ENCODE measurements at places on chromosomes 12 and 14.

- no peak for DNase-seq
Measured at GRCh38 chr12:41274643-41275042, 86.5 kb downstream of the PDZRN4 start.

- DNase-seq, result no peak
Measured at GRCh38 chr14:68370057-68370360, 422.9 kb downstream of the ZFP36L1 start.

GRCh38 chr12:79658221-79658620 lies 32.5 kb downstream of the PAWR start:
- DNase-seq, result no peak

- DNase-seq, result no peak
Measured at GRCh38 chr12:52160200-52160599, 31.6 kb downstream of the KRT80 start.

DNA sequence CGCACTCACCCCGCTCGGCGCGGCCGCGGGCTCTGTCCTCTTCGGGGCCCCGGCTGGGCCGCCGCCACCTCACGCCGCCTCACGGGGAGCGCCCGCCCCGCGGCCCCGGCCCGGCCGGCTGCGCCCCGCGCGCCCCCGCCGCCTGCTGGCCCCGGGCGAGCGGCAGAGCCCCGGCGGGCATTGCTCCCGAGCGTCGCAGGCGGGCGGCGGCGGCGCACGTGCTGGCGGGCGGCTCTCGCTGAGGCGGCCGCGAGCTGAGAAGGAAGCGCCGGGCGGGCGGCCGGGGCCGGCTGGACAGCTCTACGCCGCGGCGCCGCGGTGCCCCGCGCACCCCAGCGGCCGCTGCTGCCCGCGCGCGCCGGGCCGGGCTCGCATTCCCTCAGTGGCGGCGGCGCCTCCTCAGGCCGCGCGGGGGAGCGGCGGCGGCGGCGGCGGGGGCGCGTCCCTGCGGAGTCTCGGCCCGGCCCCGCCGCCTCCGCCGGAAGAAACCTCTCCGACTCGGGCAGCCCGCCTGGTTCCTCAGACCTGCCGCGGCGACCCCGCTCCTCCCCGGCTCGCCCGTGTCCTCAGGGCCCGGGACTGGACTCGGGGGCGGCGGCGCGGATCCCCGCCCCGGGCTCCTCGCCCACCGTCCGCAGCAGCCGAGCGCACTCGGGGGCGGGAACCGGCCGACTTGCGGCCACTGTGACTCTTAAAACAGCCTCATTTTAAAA lies at the start of gene PITPNM2:
PITPNM2 (minus strand) TSS at position 347 of the 713 bp plus-strand sequence. CDS start 116,500 bp downstream, outside the sequence.
- DNase-seq, result no peak

DNA sequence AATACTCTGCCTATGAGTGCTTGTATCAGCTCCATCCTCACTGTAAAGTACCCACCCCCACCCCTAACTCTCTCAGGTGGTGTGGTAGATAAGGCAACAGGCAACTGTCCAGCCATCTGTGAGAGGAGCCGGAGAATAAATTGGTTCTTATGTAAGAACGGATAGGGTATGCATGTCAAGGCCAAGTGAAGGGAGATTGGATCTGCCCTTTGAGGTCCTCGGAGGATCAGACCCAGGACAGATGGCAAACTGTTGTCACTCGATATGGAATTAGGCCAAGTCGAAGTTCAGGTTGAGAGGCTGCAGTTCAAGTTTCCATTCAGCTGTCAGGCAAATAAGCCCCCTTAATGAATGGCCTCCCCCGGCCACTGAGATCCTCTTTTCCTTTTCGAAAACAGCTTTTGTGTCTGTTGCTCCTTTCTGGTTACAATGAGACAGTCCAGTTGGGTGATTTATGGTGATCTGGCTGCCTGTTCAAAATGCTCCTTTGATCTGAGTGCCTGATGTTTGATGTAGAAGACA lies 120.3 kb downstream of the VRK1 start:
- no peak for DNase-seq

DNA sequence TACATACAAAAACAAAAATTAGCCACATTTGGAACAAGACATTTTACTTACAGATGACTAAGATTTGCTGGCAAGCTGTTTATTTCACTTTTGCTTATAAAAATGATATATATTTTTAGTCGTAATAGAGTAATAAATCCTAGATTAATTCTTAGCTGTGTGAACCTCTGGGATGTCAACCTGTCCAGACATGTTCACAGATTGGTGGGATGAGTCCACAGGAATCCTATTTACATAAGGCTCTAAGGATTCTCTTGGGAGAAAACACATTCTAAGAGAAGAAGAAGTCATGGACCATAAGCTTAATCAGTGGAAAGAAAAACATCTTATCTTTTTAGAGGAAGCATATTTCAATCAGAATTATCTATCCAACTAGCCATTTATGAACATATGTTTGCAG lies 797.4 kb downstream of the C12orf50 start:
- no peak for DNase-seq

GRCh38 chr12:56987551-56988053 lies 18.7 kb downstream of the ZBTB39 start:
- DNase-seq, result peak; percentile 16

DNA sequence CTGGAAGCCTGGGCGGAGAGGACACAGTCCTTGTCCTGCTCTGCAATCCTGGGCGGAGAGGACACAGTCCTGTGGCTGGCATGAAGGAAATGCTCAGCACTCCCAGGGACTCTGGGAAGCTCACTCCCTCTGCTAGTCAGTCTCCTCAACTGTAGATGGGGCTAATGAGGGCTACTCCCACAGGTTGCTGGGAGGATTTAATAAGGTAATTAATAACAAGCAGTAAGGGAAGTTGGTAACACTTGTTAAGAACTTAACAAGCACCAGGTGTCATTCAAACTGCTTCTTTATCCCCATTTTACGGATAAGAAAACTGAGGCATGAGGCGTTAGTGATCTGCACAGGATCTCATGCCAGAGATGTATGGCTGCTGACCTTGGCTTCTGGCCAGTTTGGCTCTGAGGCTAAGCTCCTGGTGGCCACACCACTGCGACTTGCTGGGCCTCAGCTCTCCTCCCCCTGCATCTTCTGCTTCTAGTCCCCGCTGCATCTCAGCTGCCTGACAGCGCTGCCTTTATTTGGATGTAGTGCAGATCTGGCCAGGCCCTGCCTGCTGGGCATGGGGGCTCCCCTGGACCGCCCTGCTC lies 54.1 kb upstream of the BEGAIN start:
- no peak for DNase-seq

DNA sequence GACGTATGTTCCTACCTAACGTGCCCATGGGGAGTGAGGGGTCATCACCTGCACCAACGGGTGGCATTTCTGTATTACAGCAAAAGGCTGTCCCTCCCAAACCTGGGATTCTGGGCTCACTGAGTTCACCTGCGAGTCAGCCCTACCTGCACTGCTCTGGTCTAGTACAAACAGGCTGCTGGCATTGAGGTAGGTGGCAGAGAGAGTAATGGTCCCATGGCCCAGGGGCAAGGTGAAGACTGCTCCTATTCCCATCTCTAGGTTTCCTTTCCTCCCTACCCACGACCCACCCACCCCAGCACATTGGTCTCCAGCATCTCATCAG lies 421 bp downstream of the SUOX start:
- no peak for DNase-seq

DNA sequence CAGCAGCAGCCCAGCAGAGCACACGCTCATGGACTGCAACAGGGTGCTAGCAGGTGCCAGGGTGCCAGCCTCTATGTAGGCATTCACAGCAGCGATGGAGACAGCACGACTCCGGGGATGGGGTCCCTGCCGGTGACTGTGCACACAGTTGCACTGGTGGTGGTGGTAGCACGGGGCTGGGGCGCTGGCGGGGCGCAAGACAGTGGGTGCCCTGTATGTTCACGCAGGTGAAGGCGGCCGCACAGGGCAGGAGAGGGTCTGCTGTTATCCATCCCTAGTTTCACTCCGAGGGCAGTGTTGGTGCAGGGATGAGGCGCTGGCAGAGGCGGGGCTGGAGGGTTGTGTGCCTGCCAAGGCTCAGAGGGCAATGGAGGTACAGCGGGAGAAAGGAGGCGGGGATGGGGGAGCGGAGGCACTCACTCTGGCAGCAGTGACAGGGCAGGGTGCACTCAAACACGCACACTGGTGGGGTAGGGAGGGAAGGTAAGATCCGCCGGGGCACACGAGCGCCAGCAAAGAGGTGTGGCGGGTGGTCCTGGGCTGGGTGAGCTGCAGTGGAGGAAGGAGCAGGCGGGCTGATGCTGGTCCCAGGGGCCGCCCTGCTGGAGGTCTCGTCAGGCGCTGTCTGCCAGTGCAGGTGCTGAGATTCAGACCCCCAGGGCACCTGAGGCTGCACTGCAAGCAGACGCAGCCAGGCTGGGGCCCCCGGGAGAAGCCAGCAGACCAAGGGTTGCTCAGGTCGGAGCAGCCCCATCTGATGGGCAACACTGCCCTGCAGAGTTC lies 76.7 kb downstream of the GALC start:
- DNase-seq, result no peak

GRCh38 chr14:38412654-38413053 lies 156.8 kb upstream of the CLEC14A start:
- DNase-seq, result no peak

GRCh38 chr12:120316798-120317223 lies 10.8 kb downstream of the PLA2G1B start:
- no peak for DNase-seq

DNA sequence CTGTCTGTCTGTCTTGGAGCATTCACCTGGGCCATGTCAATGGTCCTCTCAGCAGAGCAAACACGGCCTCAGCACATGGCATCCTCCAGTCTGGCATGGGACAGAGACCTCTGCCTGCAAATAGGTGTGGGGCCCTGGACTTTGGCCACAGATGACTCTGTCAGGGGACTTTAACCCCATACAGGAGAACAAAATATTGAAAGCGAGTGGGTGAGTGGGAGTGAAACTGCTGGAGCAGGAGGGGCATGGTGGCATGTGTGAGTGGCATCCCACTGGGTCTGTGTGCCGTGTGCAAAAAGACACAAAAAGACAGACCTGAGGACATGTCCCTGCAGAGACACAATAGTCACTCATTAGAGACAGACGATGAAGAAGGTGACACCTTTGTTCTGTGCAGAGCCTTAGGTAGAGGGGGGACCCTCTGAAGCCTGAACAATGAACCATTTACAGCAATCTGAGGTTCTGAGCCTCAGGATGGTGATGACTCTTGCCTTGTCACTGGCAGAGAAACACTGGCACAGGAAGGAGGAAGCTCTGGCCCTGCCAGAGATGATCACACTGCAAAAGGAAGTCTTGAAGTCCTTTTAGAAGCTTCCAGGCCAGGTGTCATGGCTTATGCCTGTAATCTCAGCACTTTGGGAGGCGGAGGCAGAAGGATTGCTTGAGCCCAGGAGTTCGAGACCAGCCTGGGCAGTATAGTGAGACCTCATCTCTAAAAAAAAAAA lies 7.5 kb downstream of the LAG3 start:
- no peak for DNase-seq

- no peak for DNase-seq
Measured at GRCh38 chr14:72962829-72963312, 36.6 kb downstream of the DCAF4 start.

GRCh38 chr12:77648716-77649115 lies 182.0 kb upstream of the NAV3 start:
- no peak for DNase-seq

DNA sequence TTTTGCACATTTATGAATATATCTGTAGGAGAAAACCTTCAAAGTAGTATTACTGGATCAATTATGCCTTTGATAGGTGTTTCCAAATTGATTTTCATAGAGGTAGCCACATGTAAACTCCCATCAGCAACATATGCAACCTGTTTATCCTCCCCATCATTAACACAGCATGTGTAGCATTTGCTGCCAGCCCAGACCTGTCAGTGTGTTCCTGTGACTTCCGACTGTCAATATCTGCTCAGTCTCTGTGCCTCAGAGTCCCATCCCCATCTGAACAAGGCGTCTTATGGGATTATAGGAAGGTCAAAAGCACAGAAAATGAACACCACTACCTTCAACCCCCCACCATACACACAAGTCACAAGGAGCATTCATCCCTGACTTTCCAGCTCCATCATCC lies 9.5 kb upstream of the CAPRIN2 start:
- peak; percentile 80 for DNase-seq

DNA sequence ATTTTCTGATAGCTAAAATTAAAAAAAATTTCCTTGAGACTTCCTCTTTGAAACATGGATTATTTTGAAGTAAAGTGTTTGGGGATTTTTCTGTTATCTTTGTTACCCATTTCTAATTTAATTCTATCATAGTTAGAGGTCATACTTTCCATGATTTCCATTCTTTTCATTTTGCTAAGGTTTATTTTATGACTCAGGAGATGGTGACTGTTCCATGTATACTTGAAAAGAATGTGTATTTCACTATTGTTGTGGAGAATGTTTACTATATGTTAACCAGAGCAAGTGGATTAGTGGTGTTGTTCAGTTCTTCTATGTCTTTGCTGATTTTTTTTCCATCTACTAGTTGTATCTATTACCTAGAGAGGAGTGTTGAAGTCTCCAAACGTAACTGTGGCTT lies 250.5 kb upstream of the PELI2 start:
- no peak for DNase-seq

- DNase-seq, result no peak
Measured at GRCh38 chr12:130818272-130818634, 20.8 kb downstream of the STX2 start.

DNA sequence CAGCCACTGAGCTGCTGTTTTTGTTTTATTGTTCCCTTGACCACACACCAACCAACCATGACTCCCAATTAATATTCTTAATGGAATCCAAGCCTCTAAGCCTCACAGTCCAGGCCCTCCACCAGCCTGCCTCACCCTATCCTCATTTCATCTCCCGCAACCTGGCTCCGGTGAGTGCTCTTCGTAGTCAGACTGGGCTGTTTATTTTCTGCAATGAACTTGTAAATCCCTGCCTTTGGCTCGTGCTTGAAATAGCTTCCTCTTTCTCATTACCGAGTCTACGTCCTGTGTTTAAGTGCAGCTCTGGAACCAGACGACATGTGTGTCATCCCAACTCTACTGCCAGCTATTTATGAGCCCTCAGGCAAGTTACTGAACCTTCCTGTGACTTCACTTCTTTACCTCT lies 12.4 kb upstream of the ETFBKMT start:
- no peak for DNase-seq

- no peak for DNase-seq
Measured at GRCh38 chr12:98644433-98644711, 216 bp downstream of the IKBIP start.

DNA sequence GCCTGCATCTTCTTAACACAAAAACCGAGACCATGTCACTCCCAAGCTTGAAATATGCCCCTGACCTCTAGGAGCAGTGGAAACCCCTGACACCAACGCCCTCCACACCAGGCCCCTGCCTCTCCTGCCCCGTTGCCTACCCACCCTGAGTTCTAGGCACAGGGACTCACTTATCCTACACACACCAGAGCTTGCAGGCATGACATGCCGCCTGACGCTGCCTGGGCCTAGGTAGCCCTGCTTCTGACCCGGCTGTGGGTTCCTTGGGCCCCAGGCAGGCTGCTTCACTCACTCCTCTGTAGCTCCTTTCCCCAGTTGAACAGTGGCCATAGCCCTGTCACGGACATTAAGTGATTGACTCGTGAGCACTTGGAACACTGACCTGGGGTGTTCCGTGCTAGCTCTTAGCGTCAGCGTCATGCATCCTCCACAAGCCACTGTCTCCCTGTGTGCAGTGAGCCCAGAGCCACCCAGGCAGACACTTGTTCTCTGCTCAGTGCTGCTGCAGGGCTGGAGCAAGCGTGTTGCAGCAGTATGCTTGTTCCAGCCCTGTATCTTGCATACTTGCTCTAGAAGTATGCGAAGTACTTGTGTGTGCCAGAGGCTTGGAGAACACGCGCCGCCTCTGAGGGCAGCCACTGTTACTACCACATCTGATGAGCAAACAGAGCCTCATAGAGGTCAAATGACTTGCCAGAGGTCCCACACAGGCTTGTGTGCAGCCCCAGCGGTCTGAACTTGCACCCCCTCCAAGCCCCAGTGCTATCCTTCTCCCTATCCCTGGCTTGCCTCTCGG lies 15.6 kb downstream of the OTUB2 start:
- DNase-seq, result no peak

All from NCI-H1417 treated with DMSO at 0.1 percent for 48 hours (cell line).